ENCODE measurements at places on chromosomes 16 and 17. TPM values are rescaled to one million over a fixed set of nuclear protein-coding genes. Genes with fewer than 3 reads are reported as not detected.

The BEAN1 gene
- total RNA-seq = not detected

The NPTX1 gene
- total RNA-seq = not detected

The GLOD4 gene
- 37.4 TPM for total RNA-seq

The GNGT2 gene
- 1.4 TPM for total RNA-seq

The CDK5RAP3 gene
- total RNA-seq = 68.8 TPM

The GSG1L gene
- under 0.01 TPM for total RNA-seq

The C17orf113 gene
- 0.35 TPM for total RNA-seq

The FBF1 gene
- 18.3 TPM for total RNA-seq

The OR3A2 gene
- total RNA-seq = not detected

The DPEP3 gene
- not detected for total RNA-seq

The MYO18A gene
- total RNA-seq = 44.0 TPM

The CCL4L2 gene
- 1.6 TPM for total RNA-seq

All from esophagus squamous epithelium (tissue), 5 donors.